ENCODE measurements at places on chromosomes 7 and 10. TPM values are rescaled to one million over a fixed set of nuclear protein-coding genes. Genes with fewer than 3 reads are reported as not detected.

Gene SPDYE11
- not detected for total RNA-seq

Gene PTPRZ1
- total RNA-seq, result 180 TPM

Gene SPDYE1
- total RNA-seq, result 0.09 TPM

Gene SEC23IP
- total RNA-seq, result 24.5 TPM

Gene NKX2-3
- not detected for total RNA-seq

All from cerebellum (tissue), 4 donors.